ENCODE measurements at places on chromosomes 11 and 22.

GRCh38 chr11:134661660-134662059 lies 249.6 kb upstream of the B3GAT1 start:
- DNase-seq: no peak

GRCh38 chr11:57248780-57249383 lies 11.8 kb upstream of the APLNR start:
- no peak for DNase-seq

GRCh38 chr11:961921-962320 lies 36.3 kb downstream of the AP2A2 start:
- no peak for DNase-seq

GRCh38 chr11:8983552-8983951 lies 19.3 kb upstream of the TMEM9B start:
- DNase-seq: no peak

DNA sequence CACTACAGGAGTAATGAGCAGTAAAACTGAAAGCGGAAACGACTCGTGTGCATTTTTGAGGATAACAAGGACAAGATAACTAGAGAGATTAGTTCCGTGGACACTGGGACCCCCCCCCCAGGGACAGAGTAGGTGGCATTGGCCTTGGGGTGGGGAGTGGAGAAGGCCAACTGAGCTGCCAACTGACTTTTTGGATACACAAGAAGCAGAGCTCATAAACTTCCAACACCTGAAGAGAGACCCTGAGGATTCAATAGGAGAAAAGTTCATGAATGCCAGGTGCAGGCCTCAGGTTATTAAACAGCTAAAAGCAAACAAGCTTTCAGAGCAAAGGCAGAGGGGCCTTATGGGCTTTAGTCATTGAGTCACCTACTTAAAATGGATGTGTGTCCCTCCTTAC lies 17.6 kb upstream of the PRSS23 start:
- DNase-seq: no peak

- no peak for DNase-seq
Observed at GRCh38 chr11:45366619-45367190, 80.6 kb upstream of the SYT13 start.

DNA sequence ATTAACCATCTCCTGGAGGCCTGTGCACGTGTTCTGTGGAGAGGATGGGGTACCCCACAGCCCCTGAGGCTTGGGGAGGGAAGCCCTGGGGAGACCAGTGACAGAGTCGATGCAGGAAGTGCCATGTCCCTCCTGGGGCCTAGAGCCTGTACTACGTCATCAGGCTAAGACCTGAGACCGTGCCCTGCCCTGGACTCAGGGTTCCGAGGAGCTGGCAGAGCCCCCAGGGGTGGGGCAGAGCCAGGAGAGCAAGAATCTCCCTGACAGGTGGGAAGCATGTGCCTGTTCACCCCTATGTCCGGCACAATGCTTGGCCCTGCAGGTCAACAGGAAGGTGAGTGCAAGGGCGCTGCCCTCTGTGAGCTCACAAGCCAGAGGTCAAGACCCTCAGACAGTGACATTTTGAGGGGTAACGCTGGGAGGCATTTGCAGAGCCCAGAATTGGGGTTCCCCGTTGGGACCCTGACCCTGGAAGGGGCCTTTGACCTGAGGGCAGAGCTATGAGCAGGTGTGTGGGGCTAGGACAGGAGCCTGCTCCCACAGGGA lies 781.6 kb downstream of the BRD1 start:
- DNase-seq: no peak

DNA sequence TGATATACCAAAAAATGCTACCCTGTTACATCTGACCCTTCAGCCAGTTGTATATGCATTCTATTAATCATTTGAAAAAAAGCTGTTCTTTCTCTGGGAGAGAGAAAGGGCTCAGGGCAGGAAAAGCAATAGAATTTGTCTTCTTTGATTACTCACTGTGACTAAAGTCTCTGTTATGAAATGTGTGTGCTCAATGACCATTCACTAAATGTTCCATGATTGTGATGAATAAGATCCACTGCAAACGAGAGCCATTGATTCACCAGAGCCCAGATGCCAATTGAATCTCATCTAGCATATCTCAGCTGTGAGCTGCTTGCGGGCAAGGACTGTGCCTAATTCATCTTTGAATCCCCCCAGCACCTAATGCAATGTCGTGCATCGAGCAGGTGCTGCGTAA lies 184.3 kb downstream of the OPCML start:
- DNase-seq: no peak

- no peak for DNase-seq
Observed at GRCh38 chr11:118842369-118842768, 41.3 kb upstream of the CXCR5 start.

- peak; percentile 17 for DNase-seq
Observed at GRCh38 chr11:125348674-125349309, 147.3 kb downstream of the FEZ1 start.

GRCh38 chr11:64851831-64852351 lies 7.4 kb upstream of the CDC42BPG start:
- no peak for DNase-seq

DNA sequence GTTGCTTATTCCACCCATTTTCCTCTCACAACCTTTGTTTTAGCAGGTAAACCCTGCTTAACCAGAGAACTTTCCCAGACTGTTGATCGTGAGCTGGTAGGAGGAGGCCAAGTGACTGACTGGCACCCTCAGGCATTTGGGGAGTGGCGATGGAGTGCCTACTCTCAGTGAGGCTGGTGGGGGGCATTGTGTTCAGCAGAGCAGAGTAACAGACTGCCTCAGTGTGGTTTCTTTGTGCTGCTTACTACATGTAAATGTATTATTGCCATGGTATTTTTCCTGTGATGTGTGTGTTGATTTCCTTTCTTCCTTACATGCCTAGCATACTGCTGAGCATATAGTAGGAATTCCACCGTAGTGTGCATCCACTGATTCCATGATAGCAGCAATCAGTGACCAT lies 2.6 kb downstream of the MARK2 start:
- no peak for DNase-seq

- DNase-seq: no peak
Observed at GRCh38 chr22:30337461-30337778, 10.7 kb upstream of the TBC1D10A start.

GRCh38 chr22:22069450-22070370 lies 87.1 kb upstream of the TOP3B start:
- no peak for DNase-seq

DNA sequence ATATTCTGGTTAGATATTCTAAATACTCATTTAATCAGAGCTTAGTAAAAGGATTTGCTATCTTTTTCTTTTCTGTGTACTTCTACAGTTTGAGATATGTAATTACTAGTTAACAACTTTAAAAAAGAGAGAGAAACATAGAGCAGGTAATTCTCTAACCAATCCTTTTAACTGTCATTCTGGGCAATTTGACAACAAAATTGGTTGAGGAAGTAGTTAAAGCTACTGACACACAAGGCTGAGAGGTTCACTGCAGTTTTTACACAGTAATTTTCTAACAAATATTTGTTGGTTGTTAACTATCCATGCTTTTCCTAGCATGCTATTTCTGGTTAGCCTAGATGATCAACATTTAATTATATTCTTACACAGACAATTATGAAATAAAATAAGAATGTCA lies 3.6 kb downstream of the SOX6 start:
- DNase-seq: no peak

DNA sequence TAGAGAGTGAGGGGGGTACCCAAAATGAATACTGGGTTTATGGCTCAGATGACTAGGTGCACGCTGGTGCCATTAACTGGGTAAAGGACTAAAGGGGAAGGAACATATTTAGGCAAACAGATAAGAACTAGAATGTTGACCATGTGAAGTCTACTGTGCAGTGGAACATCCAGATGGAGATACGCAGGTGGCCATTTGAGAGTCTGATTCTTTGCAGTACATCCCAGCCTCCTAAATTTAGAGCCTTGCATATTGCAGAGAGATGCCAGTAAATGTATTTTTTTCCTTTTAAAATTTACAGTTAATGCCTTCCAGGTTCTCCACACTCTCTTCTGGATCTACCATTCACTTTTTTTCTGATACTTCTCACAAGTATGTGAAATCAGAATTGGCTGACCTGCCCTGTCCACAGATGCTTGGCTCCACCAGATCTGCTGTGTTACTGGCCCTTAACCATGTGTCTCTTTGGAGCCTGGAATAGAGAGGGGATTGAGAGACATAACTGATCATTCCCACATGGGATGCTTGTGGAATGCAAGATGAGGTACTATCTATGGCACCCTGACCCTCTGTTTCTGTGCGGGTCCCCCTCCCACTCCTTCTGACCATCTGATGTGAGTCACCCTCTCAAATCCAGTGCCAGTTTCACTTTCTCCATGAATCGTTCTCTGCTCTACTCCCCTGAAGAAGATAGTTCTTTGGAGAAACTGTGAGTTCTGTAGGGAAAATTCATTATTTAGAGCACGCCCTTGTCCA lies 77.0 kb upstream of the NCAM1 start:
- no peak for DNase-seq

- peak; percentile 10 for DNase-seq
Observed at GRCh38 chr11:5123802-5124521, 14.2 kb downstream of the OR52A5 start.

GRCh38 chr11:118592616-118593367 lies 14.6 kb upstream of the PHLDB1 start:
- DNase-seq: no peak

DNA sequence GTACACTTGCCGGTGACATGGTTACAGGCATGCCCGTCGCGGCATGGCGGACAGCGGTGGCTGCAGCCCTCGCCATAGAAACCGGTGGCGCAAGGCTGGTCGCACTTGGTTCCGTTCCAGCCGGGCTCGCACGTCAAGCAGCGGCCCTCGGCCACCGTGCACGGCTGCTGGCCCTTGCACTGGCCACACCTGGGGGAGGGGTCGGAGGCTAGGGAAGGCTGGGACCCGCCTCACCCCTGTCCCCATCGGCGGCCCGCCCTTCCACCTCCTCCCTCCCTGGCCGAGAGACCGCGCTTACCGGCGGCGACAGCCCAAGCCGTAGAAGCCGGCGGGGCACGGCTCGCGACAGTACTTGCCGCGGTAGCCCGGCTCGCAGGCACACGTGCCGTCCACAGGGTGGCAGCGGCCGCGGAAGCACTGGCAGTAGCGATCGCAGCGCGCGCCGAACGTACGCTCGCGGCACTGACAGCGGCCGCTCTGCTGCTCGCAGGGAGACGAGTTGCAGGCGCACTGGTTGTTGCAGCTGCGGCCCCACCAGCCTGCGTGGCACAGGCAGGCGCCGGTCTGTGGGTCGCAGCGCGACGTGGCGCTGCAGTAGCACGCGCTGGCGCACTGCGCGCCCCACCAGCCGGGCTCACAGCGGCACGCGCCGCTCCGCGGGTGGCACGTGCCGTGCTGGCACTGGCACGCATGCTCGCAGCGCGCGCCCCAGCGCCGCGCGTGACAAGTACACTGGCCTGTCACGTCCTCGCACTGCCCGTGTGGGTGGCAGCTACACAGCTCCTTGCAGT lies 6.7 kb downstream of the SCARF2 start:
- DNase-seq: peak; percentile 18

DNA sequence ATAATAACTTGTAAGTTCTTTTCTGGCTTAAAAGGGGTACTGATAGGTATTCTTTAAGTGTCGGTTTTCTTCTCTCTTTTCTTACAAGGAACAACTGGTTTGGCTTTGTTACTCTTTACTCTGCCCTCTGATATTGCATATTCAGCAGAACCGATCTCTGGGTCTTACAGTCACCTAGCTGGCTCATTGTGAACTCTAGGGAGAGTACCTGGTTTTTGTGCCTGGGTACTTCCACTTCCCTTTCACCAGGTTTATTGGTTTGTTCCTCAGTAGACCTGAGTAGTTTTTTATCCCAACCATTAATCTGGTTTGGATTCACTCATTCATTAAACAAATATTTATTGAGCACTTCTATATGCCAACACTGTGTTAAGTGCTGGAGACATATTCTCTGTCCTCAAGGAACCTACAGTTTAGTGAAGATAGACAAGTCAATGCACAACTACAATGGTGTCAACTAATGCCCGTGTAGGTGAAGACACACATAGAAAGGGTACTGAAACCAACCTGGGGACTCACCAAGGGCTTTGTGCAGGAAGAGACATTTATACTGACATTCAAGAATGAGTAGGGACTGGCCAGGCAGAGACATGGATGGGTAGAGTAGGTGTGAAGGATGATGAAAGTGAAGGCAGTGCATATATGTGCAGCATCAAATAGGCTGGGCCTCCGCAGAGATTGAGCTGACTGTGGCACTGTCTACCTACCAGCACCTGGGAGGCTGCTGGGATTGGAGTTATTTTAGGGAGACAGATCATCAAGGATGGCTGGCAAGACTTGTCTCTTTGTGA lies 348.8 kb upstream of the C11orf87 start:
- DNase-seq: no peak

GRCh38 chr11:117437791-117438130 lies 110.1 kb downstream of the CEP164 start:
- no peak for DNase-seq

DNA sequence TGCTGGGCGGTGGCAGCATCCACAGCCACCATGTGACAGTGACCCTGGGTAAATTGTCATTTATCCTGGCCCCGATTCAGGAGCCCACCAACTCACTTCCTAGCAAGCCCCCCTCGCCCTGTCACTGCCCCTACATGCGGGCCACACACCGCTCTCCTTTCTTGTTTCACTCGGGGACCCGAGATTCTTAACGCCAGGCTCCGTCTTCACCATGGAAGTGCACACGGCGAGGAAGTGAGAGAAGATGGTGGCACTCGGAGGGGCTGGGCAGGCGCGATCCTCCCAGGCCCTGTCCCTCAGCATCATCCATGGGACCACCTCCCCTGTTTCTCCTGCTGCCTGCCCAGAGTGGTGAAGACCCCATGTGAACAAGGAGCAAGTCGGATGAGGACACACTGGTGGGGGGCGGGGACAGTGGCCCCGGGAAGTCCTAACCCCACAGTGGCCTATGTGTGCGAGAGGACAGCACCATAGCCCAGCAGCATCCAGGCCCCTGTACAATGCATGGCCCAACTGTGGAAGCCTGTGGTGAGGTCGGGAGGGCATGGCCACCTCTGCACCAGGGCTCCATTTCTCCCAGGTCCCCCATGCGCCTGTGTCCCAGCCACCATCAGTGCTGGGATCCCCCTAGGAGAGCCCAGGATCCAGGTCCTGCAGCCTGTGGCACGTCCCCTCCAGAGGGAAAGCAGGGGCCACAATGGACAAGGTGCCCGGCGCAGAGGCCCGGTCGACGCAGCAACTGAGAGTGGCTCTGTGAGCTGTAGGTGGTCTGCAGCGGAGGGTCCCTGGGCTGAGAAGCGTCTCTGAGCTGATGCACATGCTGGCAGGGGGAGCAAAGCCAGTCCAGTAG lies 262.8 kb downstream of the BRD1 start:
- DNase-seq: no peak

GRCh38 chr11:72821920-72822799 lies 7.9 kb downstream of the ATG16L2 start:
- peak; percentile 66 for DNase-seq

DNA sequence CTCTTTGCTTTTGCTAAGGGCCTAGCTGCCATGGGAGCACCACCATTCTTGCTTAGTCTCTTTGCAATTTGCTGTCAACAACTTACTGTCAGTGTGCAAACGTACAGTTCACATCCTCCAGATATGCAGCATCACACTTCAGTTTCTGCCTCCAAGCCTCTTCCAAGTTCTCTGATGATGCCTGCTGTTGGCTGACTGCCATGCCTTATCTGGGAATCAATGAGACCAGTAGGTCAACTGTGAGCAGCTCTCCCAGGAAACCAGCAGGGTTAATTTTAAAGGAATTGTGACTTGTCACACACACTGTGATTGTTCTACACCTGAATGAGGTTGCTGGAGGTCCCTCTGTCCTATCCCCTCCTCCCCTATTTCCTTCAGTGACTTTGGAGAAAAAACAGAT lies 56.0 kb downstream of the COPB1 start:
- no peak for DNase-seq

Measured in activated CD8-positive, alpha-beta memory T cell treated with anti-CD3 and anti-CD28 coated beads for 1 hour (primary cell).